ENCODE measurements at places on chromosomes 5 and 9. TPM values are rescaled to one million over a fixed set of nuclear protein-coding genes. Genes with fewer than 3 reads are reported as not detected.

- H3K4me3 ChIP-seq: no peak overlapping the region
- H3K27me3 ChIP-seq: peaks cover 52% of the 10 kb centered on the region
- H3K4me1 ChIP-seq: peaks cover 12% of the 10 kb centered on the region
- H3K27ac ChIP-seq: no peak overlapping the region
Measured at GRCh38 chr9:109469646-109470358, 28.3 kb downstream of the PTPN3 start.

GRCh38 chr9:4225291-4226028 lies 74.4 kb downstream of the GLIS3 start:
- no peaks in the 10 kb centered on the region for H3K36me3 ChIP-seq
- no peaks in the 10 kb centered on the region for H3K27me3 ChIP-seq
- H3K27ac ChIP-seq: no peak overlapping the region
- no peak overlapping the region for H3K4me3 ChIP-seq
- no peak for DNase-seq
- no peaks in the 10 kb centered on the region for H3K4me1 ChIP-seq

DNA sequence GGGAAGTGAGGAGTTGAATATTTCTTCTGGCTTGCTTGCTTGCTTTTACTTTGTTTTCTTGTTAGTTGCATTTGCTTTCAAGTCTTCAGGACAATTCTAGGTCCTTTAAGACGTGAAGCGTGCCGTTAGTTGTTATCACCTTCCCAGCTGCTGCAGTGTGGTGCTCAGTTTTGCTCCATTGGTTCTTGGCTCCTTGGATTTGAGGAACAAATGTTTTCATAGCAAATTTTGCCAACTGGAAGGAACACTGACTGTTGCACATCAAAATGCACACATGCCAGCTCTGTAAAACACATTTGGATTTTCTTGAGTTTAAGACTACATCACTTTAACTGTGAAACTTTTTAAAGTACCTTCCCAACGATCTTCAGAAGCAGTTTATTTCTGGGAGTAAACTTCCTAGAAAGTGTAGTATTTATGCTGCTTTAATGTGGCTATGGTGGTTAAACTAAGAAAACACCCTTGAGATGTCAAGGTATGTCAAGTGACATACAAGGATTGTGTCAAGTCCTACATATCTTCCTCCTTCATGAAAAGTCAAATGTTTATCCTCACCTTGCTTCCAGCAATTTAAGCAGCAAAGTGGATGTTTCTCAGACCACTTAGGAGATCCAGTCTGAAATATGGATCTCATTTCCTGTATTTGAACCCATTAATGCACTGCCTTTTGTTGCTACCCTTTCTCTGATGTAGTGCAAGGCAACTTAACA lies 24.9 kb downstream of the MOCS2 start:
- no peak for DNase-seq
- H3K27me3 ChIP-seq: no peaks in the 10 kb centered on the region
- H3K4me3 ChIP-seq: no peak overlapping the region
- no peaks in the 10 kb centered on the region for H3K4me1 ChIP-seq
- peaks cover 58% of the 10 kb centered on the region for H3K36me3 ChIP-seq

GRCh38 chr5:73917891-73918290 lies 291.9 kb downstream of the ARHGEF28 start:
- H3K4me3 ChIP-seq: no peak overlapping the region
- no peaks in the 10 kb centered on the region for H3K36me3 ChIP-seq
- H3K27ac ChIP-seq: peak overlapping the region; percentile 47
- DNase-seq: no peak

DNA sequence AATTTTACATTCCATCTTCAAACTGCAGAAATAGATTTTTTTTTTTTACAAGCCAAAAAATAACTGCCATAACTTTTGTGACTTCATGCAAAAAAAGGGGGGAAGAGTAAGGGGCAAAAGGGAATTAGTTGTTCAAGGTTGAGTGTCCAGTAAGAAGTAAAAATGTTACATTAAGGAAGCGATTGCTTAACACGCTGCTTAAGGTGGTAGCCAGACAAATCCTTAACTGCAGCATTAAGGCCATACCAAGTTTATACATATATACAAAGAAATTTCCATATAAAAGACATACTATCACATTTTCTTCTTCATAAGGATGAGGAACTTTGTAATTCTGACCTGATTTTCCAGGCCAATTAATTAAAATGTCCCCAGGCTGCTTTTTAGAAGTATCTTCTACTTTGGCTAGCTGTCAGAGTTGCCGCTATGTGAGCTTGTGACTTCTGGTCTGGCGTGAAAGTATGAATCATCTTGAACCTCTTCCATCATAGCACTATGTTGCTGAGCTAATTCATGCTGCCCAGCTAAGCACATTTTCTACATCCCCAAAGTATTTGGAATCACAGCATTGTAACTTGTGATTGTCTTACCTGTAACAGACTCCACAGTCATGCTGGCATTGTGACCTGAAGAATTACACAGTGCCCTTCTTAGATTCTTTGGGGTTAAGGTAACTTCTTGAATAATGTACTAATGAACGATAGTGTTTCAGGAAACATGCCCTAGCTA lies 40.0 kb downstream of the G3BP1 start:
- H3K27ac ChIP-seq: no peak overlapping the region
- H3K4me1 ChIP-seq: peaks cover 3% of the 10 kb centered on the region
- H3K4me3 ChIP-seq: no peak overlapping the region

DNA sequence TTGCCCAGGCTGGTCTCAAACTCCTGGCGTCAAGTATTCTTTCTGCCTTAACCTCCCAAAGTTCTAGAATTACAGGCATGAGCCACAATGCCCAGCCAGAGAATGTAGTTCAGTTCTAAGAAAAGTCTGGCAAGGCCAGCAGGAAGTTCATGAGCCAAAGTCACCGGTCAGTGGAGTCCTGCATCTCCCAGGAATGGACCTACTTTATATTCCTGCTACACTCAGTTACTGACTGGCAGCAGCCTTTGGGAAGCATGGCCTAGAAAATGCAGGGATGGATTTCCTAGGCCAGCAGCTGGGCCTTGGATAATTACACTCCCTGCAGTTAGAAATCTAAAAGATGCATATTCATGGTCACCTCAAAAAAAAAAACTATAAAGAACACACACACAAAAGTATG lies 135.7 kb downstream of the CAAP1 start:
- no peaks in the 10 kb centered on the region for H3K27me3 ChIP-seq
- no peak for DNase-seq
- H3K4me3 ChIP-seq: no peak overlapping the region
- H3K4me1 ChIP-seq: no peaks in the 10 kb centered on the region
- H3K36me3 ChIP-seq: no peaks in the 10 kb centered on the region

DNA sequence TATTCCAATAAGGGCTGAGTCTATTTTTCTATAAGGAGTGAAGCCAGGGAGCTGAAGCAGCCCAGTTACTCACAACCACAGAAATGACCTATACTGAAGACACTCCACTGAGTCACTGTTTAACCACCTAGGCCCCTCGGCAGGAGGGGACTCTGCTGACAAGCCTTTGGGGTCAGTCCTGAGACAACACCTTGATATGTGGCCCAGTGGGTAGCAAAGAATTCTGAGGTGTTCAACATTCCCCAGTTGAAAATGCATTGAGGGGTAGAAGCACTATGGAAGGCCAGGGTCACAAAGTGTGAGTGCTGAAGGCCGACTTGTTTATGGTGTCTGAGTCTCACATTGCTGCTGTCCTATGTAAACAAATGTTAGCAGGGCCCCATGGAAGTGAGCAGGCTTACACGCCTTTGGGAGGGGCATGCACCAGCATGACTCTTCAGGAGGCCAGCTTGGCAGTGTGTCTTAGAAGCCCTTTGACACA lies 112.6 kb upstream of the NFIL3 start:
- no peaks in the 10 kb centered on the region for H3K4me1 ChIP-seq
- H3K27me3 ChIP-seq: no peaks in the 10 kb centered on the region
- no peaks in the 10 kb centered on the region for H3K36me3 ChIP-seq
- no peak overlapping the region for H3K27ac ChIP-seq
- H3K4me3 ChIP-seq: no peak overlapping the region
- DNase-seq: no peak

DNA sequence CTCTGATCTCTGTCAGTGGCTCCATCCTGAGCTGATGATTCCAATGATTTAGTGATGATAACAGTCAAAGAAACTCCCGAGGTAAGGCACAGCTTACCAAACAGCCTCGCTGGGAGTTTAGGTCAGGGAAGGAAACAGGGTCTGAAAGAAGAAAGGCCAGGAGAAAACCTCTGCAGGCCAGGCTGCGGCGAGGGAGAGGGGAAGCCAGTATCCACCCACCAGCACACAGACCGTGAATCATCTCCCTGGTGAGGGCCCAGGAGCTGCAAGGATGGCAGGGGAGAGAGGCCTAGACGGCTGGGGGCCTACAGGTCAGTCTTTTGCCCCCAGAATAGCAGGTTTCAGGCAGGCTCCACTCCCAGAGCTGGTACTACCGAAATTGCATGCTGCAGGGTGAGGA lies 590.5 kb downstream of the CCDC171 start:
- H3K4me1 ChIP-seq: no peaks in the 10 kb centered on the region
- no peaks in the 10 kb centered on the region for H3K27me3 ChIP-seq
- H3K27ac ChIP-seq: no peak overlapping the region
- H3K4me3 ChIP-seq: no peak overlapping the region
- no peaks in the 10 kb centered on the region for H3K36me3 ChIP-seq

- peak; percentile 51 for DNase-seq
- H3K27me3 ChIP-seq: no peaks in the 10 kb centered on the region
- H3K4me3 ChIP-seq: peak overlapping the region; percentile 19
- no peaks in the 10 kb centered on the region for H3K36me3 ChIP-seq
Measured at GRCh38 chr5:139459451-139459934, 3.0 kb downstream of the ECSCR start.

DNA sequence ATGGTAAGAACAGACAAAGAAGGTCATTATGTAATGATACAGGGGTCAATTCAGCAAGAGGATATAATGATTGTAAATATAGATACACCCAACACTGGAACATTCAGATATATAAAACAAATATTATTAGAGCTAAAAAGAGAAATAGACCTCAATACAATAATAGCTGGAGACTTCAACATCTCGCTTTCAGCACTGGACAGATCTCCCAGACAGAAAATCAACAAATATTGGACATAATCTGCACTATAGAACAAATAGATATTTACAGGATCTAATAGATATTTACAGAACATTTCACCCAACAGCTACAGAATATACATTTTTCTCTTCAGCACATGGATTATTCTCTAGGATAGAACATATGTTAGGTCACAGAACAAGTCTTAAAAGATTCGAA lies 190.6 kb upstream of the RFX3 start:
- H3K4me1 ChIP-seq: no peaks in the 10 kb centered on the region
- H3K36me3 ChIP-seq: no peaks in the 10 kb centered on the region
- no peaks in the 10 kb centered on the region for H3K27me3 ChIP-seq
- no peak overlapping the region for H3K27ac ChIP-seq
- no peak overlapping the region for H3K4me3 ChIP-seq

GRCh38 chr5:34483442-34484033 lies 172.6 kb upstream of the RAI14 start:
- H3K4me3 ChIP-seq: no peak overlapping the region
- H3K36me3 ChIP-seq: no peaks in the 10 kb centered on the region
- H3K27me3 ChIP-seq: no peaks in the 10 kb centered on the region
- no peak for DNase-seq

GRCh38 chr9:88378317-88378716 lies 9.9 kb upstream of the SPIN1 start:
- H3K36me3 ChIP-seq: no peaks in the 10 kb centered on the region
- H3K27ac ChIP-seq: no peak overlapping the region
- H3K27me3 ChIP-seq: no peaks in the 10 kb centered on the region
- no peak overlapping the region for H3K4me3 ChIP-seq
- DNase-seq: no peak
- no peaks in the 10 kb centered on the region for H3K4me1 ChIP-seq

DNA sequence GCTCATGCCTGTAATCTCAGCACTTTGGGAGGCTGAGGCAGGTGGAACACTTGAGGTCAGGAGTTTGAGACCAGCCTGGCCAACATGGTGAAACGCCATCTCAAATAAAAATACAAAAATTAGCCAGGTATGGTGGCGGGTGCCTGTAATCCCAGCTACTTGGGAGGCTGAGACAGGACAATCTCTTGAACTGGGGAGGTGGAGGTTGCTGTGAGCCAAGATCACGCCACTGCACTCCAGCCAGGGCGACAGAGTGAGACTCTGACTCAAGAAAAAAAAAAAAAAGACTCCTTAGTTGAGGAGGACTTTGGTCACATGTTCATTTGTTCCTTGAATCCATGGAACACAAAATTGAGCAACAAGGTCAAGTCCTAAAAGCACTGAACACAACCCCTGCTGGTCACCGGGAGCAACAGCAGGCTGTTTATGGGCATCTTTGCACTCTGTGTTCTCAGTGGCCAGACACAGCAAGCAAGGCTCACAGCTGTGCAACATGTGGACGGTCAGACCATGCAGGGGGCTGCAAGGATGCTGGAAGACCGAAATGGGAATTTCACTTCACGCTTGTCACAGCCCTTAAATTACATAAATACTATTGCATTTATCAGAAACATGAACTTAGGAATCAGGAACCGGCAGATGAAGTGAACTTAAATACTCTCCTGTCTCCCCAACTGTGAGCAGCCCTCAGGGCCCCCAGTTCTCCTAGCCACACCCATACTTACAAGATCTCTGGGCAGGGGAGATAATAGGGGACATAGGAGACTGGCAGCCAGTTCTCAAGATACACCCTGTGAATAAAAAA lies 2.8 kb downstream of the GBGT1 start:
- H3K4me3 ChIP-seq: no peak overlapping the region
- peaks cover 30% of the 10 kb centered on the region for H3K36me3 ChIP-seq
- peaks cover 20% of the 10 kb centered on the region for H3K27me3 ChIP-seq
- no peak for DNase-seq
- peaks cover 17% of the 10 kb centered on the region for H3K4me1 ChIP-seq
- peak overlapping the region; percentile 23 for H3K27ac ChIP-seq

GRCh38 chr5:62348723-62349481 lies 42.9 kb downstream of the KIF2A start:
- no peak overlapping the region for H3K27ac ChIP-seq
- H3K4me1 ChIP-seq: no peaks in the 10 kb centered on the region
- H3K4me3 ChIP-seq: no peak overlapping the region
- no peaks in the 10 kb centered on the region for H3K27me3 ChIP-seq
- no peak for DNase-seq

DNA sequence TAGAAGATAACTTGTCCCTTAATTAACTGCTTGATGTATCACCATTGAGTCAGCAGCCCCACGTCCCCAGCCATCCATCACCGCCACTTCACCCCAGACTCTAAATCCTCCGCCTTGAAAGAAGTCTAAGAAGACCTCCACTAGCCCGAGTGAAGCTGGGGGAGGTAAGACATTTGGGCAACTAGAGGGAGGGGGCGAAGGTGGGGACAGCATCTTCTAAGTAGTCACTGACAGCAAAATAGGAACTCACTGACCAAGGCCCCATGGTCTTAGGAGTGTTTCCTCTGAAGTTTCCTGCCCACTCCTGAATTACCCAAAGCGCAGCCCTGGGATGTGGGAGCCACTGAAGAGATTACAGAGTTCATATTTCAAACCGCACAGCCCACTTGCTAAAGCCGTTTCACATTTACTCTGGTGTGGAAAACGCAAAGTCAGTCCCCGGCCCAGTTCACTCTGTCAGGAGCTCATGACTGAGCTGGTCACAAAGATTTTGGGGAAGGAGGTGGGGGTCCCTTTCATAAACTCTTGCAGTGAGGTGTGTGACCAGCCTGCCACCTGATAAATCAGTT lies 107.4 kb downstream of the LHFPL2 start:
- DNase-seq: no peak
- peaks cover 50% of the 10 kb centered on the region for H3K4me1 ChIP-seq
- no peaks in the 10 kb centered on the region for H3K36me3 ChIP-seq

The GZMA gene
- total RNA-seq: 6.3 TPM

The RAB3C gene
- 2.0 TPM for total RNA-seq

The FTMT gene
- not detected for total RNA-seq

The FOXE1 gene
- total RNA-seq: not detected
